Fibroblast of mammary gland (primary cell): ENCODE measurements at places on chromosomes 4 and X.

DNA sequence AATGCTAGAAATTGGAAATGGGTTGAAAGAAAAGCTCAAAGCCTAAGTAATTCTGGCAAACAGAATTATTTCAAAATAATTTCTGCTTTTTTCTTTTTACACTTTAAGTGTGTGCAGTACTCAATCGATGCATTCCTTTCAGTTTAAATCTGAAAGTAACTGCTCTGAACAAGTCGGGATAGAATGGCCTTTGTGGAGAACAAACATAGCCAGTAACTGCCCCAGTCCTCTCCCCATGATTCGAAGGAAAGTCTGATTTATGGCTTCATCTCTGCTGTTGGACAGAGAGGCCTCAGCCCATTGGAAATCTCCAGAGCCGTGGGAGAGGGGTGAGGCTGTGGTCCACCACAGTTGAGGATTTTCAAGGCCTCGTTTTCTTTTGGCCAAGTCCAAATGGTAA is 174.0 kb upstream of the TLL1 start:
- no peak for DNase-seq

DNA sequence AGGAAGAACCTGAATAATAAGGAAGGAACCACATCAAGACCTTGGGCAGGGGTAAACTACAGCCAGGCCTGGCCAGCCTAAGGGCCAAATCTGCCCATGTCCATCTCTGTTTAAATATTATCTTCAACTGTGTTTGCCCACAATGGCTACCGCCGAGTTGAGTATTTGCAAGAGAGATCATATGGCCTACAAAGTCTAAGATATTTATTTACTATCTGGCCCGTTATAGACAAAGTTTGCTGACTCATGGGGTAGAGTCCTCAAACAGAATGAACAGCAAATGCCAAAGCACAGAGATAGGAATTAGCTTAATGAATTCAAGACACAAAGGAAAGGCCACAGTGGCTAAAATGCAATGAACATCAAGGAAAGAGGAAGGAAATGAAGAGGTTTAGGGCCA is 44.8 kb downstream of the RPS6KA3 start:
- DNase-seq, result peak; percentile 35

DNA sequence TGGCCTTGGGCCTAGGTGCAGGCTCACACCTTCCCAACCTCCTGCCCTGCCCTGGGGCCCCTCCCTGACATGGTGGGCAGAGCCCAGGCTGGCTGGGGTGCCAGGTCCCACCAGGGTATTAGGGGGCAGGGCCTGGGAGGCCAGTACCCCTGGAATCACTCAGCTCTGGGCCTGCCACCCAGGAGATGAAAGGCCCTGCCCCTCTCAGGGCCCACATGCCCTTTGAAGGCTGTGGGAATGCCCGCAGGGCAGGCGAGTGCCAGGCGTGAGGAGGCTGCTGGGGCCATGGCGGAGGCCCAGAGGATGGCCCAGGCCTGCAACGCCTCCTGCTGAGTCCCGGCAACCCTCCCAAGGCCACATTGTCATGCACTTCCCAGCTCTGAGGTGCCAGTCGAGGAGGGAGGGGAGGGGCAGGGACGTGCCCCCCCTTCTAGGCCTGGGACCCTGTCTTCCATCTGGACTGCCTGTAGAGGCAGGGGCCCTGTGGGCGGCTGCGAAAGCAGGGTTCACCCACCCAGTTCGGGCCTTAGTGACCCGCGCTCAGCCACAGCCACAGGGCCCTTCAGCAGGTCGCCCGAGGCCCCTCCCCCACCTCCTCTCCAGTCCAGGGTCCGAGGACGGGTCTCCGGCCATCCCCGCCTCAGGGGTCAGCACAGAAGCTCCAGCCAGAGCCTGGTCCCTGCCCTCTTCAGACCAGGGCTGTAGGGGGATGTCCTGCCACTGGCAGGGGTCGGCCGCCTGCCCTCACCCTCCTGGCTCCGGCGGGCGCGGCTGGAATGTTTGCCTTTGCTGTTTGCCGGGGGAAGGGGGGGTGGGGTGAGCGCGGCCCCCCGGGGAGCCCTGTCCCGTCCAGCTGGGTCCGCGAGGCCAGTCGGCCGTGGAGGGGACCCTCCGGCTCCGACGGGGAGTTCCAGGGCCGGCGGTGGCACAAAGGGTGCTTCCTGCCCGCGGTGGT is 26.7 kb upstream of the FGFR3 start:
- no peak for DNase-seq

DNA sequence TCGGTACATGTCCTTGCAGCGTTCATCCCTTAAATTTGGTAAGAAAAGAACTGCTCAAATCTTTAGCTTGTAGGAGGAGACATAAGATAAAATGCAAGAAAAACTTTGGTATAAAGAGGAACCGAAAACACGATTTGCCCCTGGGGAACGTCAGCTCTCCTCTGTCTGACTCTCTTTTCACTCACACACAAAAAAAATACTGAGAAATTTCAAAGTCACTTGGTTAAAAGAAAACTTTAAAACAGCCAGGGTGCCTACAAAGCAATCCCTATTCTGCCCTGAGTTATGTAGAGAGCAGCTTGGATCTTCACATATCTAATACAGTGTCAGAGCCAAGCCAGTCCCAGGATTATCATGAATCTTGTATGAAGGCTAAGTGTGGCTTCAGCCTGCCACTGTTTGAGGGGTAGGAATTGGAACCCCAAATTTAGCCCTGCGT is 248.5 kb upstream of the CXXC4 start:
- DNase-seq, result no peak

DNA sequence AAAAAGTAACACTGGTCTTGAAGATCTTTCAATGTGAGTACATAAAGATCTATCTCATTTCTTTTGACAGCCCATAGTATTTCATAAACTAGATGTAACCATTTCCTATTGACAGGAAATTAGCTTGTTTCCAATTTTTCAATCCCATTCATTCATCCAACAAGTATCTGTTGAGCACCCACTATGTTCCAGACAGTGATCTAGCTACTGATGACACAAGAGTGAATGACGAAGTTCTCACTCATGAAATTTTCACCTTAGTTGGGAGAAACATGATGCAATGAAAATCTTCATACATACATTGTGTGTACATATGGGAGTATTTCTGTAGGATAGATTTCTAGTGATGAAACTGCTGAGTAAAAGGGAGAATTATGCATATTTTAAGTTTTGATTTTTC is 1.7 kb downstream of the CD38 start:
- DNase-seq, result no peak

DNA sequence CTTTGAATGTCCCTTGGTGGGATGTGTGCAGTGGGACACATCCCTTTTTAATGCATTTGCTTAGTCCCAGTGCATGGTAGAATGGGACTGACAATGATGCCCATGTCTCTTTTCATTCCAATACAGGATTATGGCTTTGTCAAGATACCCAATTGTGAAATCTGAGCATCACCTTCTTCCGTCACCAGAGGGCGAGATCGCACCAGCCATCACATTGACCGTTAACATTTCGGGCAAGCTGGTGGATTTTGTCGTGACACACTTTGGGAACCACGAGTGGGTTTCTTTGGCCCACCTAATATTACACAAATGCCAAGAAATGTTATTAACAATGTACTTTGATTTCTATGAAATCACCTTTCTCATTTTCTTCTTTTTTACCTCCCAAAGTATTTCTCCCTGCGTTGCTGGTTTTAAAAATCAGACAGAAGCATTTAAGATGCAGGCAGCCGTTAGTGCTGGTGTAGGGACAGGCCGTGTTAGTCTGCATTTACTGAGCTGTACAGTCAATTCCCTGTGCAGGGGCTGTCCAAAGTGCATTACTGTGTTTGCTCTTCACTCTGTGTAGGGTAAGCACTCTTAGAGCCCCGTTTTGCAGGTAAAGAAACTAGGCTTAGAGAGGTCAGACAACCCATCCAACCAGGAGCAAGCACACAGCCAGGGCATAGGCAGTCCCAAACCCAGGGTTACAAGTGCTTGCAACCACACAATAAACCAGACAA is 46.5 kb downstream of the CWH43 start:
- peak; percentile 24 for DNase-seq

GRCh38 chrX:10138726-10139125 is 18.0 kb upstream of the CLCN4 start:
- no peak for DNase-seq

DNA sequence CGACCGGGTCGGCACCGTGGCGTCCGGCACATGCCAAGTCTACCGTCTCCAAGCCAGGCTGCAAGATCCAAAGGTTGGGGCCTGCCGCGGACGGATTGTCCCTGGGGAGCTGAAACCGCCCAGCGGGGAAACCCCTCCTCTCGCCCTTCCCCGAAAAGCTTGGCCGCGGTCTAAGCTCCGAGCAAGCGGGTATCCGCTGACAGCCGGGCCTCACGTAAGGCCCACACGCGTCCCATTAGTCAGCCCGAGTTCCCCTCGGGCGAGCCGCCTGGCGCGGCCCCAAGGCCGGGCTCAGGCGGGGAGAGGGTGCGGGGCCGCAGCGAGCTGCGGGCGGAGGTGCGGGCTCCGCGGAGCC is 6.8 kb upstream of the BCOR start:
- peak; percentile 64 for DNase-seq

DNA sequence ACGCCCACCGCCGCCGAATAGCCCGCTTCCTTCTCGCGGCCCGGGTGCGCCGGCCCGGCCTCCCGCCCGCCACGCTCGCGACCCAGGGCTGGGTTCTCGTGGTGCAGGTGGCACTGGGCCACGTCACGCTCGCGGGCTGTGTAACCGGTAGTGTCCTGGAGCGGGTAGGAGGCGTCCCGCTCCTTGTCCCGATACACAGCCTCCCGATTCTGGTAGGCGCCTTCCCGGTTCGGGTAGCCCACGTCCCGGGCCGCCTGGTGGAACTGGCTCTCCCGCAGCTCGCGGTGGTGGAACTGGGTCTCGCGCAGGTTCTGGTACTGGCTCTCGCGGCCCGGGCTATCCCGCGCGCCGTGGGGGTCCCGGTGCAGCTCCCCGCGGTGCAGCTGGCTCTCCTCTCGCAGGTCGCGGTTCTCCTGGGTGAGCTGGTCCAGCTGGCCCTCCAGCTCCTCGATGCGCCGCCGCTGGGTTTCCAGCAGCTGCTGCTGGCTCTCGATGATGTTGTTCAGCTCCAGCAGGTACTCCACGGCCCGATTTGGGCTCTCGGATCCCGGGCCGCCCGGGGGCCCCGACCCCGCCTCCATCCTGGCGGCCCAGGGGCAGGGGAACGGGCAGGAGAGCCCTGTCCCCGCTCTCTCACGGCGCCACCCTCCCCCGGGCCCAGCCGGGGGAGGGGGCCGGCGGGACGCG is 39.3 kb upstream of the IQSEC2 start:
- DNase-seq, result no peak

DNA sequence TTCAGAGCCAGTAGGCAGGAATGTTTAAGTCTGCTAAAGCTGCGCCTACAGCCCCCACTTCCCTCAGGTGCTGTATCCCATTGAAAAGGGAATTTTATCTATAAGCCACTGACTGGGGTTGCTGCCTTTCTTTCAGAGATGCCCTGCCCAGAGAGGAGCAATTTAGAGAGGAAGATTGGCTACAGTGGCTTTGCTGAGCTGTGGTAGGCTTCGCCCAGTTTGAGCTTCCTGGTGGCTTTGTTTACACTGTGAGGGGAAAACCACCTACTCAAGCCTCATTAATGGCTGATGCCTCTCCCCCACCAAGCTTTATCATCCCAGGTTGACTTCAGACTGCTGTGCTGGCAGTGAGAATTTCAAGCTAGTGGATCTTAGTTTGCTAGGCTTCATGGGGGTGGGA is 67.7 kb upstream of the PRDM5 start:
- DNase-seq, result no peak
